ENCODE measurements at places on chromosomes 11 and 22.

DNA sequence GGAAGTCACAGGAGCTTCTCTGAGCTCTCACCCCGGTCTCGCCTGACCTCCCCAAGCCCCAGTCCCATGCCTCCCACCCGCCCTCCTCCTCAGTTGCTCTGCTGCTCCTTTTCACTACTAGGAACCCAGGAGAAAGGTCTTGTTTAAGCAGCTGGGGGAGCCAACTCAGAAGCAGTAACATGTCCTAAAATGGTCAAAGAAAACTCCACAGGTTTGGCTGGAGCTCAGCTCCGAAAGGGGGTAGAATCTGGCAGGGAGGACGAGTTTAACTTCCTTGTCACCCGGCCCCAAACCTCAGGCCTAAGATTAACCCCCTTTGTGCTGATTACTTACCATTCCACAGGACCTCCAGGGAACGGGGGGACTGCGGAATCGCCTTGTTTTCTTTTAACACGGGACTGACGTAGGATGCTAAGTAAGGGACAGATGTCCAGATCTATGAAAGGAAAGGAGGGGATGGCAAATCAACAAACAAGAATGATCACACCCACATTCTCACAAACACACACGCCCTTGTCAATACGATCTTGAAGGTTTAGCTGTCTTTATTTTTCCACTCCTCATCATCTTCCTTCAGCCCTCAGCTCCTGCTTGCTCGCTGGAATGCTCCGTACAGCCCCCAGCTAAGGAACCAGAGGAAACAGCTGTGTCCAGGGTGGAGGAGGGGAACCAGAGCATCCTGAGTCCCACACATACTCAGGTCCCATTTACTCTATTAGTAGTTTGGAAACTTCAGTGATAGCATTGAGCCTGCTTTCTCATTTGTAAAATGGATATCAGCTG is 13.5 kb downstream of the PCSK7 start:
- no peak for DNase-seq

GRCh38 chr11:61679893-61680621 is at the start of gene DAGLA:
Gene DAGLA, plus strand, starts transcription at chr11:61680391. Its CDS starts 39,765 bp downstream, at chr11:61720156.
- DNase-seq: peak; percentile 73

DNA sequence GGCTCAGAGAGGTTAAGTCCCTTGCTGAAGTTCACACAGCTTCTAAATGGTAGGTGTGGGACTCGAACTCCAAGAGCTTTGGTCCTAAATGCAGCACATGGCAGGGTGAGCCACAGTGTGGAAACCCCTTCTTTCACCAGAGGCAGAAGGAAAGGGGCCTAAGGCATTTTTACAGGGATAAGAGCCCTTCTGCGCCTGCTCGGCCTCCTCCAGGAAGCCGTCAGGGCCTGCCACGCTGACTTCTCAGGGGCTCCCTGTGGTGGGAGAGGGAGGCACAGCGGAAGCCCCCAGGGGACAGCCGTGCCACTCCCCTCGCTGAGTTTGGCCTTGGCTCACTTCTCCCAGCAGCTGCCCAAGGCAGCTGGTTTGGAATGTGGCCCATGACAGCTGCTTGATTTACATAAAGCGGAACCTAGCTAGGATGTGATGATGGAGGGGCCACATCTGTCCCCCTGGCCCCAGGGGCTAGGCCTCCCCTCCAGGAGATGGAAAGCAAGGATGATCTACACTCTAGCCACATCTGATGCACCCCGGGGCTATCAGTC is 35.4 kb downstream of the CD82 start:
- no peak for DNase-seq

GRCh38 chr11:94563176-94563847 is 3.9 kb upstream of the PIWIL4 start:
- no peak for DNase-seq

- DNase-seq: no peak
Observed at GRCh38 chr11:107217444-107217843, 199.2 kb upstream of the GUCY1A2 start.

- no peak for DNase-seq
Observed at GRCh38 chr22:49322861-49323622, 504.6 kb downstream of the BRD1 start.

DNA sequence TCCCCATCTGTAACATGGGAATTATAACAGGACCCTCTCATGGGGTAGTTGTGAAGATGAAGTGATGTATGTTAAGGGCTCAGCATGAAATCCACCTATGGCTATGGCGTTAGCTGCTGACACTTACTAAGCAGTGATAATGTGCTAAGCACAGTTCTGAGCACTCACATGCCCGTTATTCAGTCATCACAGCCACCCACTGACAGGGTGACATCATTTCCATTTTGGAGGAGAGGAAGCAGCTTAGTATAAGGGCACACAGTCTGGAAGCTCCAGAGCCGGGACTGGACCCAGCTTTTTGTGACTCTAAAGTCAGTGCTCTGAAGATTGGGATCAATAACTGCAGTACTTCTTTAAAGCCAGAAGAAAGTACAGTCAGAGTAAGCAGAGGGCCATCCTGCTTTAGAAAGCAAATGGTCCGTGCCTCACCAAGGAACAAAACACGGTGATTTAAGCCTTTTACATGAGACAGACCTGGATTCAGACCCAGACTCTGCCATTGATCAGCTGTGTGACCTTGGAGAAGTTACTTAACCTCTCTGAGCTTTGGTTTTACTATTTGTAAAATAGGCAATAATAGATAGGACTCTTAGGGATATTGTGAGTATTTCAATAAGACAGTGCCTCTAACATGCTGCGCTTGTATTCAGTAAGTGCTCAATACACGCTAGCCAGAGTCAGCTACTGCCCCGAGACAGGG is 61.5 kb downstream of the SGSM1 start:
- DNase-seq: no peak

DNA sequence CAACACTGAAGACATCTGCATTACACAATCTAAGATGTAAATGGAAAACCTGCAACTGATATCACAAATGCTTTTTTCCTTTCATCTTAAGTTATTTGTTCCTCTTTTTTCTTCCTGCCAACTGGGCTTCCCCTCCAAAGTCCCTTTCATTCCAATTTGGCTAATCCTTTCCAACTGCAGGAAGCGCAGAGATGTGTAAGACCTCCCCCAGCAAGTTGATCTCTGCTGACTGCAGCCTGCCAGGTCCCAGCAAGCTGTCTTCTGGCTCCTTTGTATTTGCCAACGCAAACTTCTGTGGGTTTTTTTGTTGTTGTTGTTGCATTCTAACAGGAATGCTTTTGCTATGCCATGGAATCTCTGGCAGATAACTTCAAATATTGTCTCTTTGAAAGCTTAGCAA is 38.5 kb upstream of the LRRC4C start:
- no peak for DNase-seq

DNA sequence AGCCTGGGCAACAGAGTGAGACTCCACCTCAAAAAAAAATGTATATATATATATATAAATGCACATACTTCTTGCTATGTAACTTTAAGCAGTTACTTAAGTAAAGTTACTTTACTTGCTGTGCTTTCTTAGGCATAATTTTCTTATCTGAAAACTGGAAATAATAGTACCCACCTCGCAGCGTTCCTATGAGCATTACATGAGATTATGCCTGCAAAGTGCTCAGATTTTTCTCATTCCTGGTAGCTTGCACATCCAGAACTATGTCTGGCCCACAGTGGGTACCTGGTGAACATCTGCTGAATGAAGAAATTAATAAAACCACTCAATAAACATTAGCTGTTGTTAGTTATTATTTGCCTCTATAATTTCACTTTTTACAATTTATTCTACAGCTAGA is 6.1 kb upstream of the ROBO3 start:
- DNase-seq: no peak

GRCh38 chr22:20178075-20178914 is 27.4 kb upstream of the CCDC188 start:
- no peak for DNase-seq

DNA sequence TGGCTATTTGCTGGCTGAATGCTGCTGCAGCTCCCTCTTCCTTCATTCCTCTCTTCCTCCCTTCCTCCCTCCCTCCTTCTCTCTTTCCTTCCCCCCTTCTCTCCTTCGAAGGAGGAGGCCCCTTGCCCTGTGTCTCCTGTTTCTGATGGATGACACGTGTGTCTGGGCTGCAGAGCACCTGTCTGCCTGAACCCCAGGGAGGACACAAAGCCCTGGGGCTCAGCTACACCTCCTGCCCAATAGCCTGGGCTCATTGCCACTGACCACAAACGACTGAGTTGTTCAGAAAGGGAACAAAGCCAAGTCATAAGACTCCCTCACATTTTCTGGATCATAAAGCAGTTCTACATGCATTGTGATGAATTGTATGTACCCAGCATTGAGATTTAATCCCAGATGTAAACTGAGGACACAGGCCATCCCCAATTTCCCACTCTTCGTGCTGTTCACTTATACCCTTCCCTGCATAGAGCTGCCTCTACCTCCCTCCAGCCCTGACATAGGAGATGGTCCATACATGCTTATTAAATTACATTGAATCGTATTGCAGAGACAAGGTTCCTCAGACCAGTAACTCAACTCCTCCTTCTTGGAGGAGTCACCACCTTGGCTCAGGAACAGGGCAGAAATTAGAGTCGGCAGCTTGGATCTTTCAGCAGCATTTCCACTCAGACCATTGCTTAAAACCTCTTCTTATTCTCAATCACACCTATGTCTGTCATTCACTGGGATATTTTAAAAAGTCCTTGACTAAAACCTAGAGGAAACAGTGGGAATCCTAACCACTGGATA is 1.2 kb downstream of the CSRP3 start:
- DNase-seq: no peak

- no peak for DNase-seq
Observed at GRCh38 chr11:36139767-36140166, 149.5 kb downstream of the COMMD9 start.

GRCh38 chr11:2433106-2433925 is 11.0 kb downstream of the TRPM5 start:
- DNase-seq: no peak

DNA sequence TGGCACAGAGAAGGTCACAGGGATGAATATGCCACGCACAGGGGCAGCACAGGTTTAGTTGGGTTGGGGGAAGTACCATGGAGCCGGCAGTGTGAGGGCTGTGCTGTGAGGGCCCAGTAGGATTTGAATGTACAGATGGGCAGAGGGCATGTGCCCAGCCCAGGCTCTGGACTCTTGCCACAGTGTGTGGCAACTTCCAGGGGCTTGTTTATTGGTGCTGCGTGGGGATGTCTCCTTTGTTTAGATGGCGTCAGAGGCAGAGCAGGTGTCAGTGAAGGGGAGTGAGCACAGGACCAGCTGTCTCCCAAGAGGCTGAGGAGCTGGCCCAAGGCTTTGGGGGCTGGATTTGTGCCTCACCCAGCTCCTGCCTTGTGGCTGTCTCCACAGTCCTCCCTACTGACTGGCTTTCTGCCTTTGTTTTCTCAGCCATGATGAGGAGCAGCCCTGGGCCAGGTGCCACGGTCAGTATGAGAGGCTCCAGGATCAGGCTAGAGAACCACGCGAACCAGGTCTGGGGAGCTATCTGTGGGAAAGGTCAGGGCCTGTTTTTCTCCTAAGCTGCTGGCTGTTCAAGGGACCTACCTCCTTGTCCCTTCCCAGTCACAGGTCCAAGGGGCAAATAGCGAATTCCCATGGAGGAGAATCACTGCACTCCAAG is 21.9 kb downstream of the SUN2 start:
- DNase-seq: peak; percentile 50

DNA sequence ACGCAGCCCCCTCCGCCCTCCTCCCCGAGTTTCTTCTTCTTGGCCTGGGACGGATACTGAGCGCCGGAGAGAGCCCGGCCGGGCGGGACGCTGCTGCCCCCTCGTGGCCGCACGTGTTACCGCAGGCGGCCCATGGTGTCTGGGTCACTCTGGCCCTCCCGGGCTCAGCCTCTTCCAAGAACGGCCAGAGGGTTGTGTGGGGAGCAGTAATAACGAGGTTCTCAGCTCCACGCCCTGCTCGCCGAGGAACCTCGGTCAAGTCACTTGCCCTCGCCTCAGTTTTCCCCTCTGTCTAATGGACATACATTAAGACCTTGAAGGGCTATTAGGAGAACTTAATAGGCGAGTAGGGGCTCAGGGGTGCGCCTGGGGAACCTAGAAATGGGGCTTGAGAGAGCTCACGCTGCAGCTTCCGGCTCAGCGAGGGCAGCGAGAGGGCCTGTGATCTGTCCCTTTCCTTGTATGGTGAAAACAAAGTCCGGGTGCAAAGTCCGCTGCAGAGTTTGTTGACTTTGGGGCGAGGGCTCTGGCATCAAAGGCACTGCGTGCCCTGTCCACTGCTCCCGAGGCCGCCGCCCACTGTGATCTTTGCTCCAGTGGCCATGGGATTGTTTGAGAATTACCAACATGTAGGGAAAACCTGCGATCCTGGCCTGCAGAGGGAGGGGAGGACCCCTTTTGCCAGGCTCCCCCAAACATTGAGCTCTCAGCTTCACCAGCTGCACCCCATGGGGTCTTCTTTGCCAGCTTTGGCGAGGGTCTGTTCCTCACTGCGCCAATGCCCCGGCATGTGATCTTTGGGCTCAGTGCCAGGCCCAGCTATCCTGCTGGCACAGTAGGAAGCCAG is 14.4 kb upstream of the LRP5 start:
- peak; percentile 25 for DNase-seq

DNA sequence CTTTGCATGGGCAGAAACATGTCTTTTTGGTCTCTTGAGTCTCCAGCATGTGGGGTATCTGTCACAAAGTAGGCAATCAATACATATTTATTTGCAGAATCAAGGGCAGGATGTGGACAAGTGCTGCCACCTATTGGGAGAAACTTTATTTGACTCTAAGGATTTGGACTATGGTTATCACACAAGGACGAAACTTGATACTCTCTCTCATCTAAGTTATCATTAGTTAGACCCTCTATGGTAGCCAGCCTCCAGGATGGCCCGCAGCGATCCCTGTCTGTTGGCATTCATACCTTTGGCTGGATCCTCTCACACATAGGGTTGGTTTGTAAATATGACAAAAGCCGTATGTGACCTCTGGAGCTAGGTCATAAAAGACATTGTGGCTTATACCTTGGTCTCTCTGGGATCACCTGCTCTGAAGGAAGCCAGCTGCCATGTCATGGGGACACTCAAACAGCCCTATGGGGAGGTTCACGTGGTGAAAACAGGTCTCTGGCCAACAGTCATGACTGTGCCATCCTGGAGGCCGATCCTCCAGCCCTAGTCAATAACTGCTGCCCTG is 1.1 kb upstream of the FBXO7 start:
- DNase-seq: peak; percentile 43

All from amygdala (tissue), 56 donors.